ENCODE measurements at places on chromosomes 11 and 22. TPM values are rescaled to one million over a fixed set of nuclear protein-coding genes. Genes with fewer than 3 reads are reported as not detected.

The OR2D2 gene
- total RNA-seq, result 0.20 TPM

The FAM76B gene
- 27.5 TPM for total RNA-seq

The CARD18 gene
- not detected for total RNA-seq

The ACR gene
- 1.5 TPM for total RNA-seq

The CRYBA4 gene
- not detected for total RNA-seq

The SLC1A2 gene
- total RNA-seq, result 0.25 TPM

The BEST1 gene
- 2.3 TPM for total RNA-seq

The CARD10 gene
- 32.0 TPM for total RNA-seq

The ADAMTS8 gene
- total RNA-seq, result 0.07 TPM

DNA sequence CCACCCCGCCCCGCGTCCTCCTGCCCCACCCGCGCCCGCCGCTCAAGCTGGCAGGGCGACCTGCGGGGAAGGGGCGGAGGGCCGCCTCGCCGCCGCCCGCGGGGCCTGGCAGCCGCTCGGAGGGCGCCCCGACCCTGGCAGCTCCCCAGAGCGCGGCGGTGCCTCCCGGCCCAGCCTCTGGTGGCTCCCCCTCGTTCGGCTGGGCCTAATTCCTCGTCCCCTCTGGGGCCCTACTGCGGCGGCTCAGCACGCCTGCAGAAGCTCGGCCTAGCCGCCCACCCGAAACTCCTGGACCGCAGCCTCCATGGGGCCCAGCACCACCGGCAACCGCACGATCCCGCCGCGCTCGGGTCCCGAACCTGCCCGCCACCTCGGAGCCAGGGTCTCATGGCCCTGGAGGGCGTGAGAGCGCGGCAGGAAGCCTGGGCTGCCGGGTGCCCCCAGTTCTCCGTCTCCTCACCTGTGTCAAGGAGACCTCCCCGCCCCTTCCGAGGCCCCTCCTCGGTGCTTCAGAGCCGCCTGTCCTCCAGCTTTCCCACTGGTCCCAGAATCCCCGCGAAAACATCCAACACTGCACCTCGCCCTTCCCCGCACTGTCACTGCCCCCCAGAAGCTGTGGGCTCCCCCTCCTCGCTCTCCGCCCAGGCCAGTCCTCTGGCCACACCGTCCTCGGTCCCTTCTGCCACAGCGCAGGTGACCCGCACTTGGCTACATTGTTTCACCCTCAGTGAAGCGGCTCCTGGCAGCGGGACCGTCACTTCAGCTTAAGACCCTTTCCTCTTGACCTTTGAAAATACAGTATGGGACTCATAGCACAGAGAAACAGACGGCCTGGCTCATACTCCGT is 613 bp upstream of the GSC2 start:
- no peak for DNase-seq

DNA sequence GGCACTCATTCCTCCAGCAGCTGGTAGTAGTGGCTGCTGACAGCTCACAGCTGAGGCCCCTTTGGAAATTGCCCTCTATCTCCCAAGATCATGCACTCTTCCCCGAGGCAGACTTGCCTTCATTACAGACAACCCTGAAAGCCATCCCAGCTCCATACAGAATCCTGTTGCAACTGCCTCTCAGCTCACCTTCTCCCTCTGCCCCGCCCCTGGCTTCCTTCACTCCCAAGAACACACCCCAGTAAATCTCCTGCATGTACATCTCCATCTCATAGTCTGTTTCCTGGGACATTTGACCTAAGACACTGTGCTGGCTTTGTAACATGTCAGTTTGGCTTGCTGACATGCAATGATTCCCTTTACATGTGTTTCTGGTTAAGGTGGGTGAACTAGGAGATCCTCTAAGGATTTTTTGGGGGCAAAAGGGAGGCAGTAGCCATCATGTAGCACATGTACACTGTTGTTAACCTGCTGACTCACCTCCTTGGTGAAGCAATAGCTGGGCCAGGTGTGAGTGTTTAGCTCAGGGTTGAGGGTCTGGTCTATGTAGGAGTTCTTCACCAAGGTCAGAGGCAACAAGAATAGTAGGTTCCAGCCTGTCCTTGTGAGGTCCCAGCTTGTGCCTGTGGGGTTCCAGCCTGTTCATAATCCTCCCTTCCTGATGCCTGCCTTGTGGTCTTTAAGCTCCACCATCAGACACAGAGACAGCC is 179.6 kb downstream of the CSNK2A3 start:
- DNase-seq, result no peak

- no peak for DNase-seq
These were observed 25.8 kb upstream of the PPFIA1 start for GRCh38 chr11:70244698-70245097.

DNA sequence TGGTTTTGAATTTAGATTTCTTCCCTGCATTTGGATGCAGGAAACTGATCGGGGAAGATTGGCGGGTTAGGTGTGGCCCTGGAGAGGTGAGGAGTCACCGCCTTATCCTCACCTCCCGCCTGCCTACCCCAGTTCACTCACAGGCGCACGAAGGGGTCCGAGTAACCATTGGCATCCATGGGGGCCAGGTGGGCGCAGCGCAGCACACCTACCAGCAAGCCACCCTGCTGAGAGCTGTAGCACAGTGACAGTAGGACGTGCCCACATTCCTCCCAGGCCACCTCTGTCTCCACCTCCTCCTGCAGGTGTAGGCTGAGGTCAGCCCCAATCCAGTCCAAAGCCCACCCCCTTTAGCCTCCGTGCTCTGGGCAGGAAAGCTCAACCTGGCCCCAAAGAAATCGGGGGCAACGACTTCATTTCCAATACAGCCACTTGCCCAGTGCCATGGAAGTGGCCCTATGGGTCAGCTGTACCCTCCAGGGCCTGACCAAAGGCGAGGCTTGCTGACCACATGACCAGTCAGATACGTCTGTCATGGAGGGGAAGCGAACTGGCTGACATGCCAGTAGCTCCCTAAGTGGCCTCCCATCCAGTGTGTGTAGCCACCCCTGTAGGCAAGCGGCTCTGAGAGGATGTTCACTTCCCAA is 6.7 kb downstream of the NDUFV1 start:
- DNase-seq, result no peak

- DNase-seq, result no peak
These were observed 12.7 kb upstream of the TNNT3 start for GRCh38 chr11:1906611-1907423.

GRCh38 chr11:33942954-33943353 is 51.1 kb upstream of the LMO2 start:
- peak; percentile 3 for DNase-seq

DNA sequence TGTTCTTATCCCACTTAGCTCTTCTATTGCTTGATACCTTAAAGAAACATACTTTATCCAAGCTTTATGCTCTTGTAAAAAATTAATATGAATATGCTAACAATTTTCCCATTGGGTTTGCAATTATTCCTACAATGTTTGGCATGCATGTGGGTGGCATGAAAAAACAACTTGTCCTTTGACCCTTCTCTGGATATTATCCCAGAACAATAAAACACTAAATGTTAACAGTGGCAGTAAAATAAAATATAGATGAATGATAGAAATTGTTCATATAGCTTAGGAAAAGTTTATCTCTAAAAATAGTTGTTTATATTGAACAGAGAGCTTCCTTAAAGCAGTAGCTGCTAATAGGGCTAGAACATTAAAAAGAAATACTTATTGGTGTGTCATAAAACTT is 860.5 kb upstream of the LRRC4C start:
- no peak for DNase-seq

DNA sequence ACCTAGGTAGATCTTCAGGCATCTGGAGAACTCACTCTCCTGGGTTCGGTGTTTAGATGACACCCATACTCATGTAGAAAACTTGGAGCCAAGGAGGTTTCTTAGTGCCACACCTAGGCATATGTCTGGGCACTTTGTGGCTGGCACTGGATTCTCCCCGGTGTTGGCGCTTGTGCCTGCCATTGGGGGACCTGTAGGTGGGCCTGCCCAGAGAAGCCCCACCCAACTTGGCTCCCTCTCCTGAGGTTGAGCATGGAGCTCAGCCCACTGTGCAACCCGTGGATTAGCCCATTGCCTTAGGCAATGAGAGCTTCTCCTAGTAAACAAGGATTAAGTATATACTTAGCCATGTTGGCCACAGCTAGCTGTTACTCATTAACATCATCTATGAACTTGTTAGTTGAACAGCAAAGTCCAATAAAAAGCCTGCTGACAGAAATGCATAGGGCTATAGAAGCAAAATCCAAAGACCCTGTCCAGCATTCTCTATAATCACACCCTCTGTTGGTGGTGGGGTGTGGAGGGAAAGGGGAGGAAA is 335.5 kb upstream of the CHORDC1 start:
- DNase-seq, result no peak

DNA sequence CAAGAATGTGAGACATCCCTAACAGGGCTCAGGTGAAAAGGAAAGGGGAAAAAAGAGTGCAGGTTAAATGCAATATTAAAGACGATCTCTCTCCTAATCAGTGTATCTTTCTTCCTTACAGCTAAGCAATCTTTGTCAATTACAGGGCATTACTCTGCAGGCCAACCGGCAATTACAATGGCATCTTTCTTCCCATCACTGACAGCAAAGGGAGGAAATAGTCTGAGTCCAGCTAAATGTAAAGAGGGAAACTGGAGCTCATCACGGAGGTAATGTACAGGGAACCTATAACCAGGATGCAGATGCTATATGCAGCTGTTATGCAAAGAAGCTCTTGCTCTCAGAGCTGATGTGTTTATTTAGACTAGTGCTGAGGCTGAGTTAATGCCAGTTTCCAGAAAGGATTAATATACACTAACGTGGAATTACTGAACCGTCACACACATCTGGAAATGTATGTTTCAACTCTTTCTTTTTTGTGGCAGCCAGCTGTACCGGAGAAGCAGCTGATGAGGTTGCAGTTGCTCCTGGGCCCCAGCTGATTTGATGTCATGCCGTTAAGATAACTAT is 121.6 kb downstream of the KIRREL3 start:
- no peak for DNase-seq

DNA sequence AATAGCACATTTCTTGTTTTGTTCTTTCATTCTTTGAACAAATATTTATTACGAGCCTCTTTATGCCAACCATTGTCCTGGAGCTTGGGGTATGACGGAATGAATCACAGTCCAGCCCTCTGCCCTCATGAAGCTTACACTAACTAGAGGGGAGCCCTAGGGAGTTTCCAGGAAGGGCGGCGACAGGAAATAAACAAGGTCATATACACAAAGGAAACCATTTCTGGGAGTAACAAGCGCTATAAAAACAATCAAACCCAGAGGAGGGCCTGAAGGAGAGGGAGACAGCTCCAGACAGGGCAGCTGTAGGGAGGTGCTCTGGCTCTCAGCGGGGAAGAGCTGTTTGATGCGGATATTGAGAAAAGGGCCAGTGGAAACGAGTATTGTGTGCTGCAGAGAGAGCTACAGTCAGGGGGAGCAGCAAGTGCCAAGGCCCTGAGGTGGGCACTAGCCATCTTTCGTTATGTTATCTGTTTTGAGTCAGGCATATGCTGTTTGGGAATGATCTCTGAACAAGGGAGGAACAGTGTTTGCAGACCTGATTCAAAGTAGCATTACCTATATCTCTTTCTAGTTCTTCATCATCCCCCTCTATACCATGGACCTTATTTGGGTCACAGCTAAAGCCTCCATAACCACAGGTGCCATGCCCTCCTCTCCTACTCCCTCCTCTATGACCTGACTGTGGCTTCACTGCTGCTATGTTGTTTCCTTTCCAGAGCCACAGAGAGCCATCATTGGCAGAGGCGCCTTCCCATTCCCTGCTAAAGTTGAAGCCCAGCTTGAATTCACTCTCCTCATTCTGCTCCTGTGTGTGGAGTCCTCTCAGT is 15.3 kb upstream of the ZBTB16 start:
- no peak for DNase-seq

GRCh38 chr11:27242591-27242990 is 120.4 kb downstream of the CCDC34 start:
- DNase-seq, result no peak

DNA sequence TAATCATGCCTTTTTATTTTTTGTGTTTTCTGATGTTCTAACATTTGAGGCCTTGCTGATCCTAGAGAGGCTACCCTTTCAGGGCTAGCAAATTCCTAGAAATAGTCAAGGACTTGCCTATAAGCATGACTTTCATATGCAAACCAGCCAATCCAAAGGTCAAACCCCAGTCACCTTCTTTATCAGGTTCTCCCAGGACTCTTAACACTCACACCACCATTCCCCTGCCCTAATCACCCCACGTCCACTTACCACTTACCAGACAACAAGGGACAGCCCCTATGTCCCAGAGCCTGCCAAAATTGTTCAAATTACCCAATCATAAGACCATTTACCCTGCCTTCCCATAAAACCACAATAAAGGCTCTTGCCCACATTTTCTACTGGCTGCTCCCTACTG is 1339.8 kb downstream of the LRRC4C start:
- no peak for DNase-seq

GRCh38 chr11:111209543-111210355 is 35.8 kb upstream of the POU2AF2 start:
- no peak for DNase-seq

GRCh38 chr11:2186669-2187279 is 15.2 kb upstream of the TH start:
- DNase-seq, result peak; percentile 51

DNA sequence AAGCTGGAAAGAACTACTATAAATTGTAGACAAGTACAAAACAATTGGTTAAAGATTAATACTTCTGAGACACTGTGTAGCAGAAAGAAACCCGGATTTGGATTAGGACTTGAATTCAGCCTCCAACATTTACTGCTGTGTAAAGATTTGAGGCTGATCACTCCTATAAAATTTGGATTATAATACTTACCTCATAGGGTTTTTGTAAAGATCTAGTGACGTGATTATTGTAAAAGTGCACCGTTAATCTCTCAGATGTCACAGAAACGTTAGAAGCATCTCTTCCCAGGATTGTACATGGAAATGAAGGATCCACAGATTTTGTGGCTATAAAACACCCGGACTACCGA is 323 bp upstream of the HIKESHI start:
- no peak for DNase-seq

GRCh38 chr11:70568035-70568813 is 169.9 kb downstream of the CTTN start:
- DNase-seq, result no peak

DNA sequence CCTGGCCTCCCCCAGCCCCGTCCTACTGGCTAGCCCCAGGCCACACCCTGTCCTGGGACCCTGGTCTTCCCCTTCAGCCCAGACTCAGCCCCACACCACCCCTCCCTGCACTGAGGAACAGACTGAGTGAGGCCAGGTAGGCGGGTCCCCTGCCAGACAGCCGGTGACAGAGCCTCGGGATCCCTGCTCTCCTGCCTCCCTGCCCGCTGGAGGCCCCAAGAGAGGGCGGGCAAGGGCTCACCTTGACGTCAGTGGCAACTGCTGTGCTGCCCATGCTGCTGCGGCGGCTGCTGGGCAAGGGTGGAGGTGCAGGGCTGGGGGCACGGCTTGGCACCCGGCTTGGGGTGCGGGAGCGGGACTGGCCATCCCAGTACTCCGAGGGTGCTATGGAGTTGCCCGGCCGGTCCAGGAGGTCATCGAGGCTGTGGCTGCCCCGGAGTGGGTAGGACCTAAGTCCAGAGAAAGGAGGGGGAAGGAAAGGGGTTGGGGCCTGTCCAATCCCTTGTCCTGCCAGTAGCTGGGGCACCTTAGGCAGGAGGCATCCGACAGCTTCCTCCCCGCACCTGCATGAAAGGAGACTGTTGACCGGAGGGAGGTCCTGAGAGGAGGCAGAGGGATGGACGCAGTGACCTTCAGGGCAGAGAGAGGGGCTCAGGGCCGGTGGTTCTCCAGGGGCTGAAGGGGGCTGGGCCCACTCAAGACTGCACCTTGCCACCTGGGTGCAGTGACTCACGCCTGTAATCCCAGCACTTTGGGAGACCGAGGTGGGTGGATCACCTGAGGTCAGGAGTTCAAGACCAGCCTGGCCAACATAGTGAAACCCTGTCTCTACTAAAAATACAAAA is 2.2 kb upstream of the SLC16A8 start:
- no peak for DNase-seq

- DNase-seq, result no peak
These were observed 6.6 kb downstream of the SNX19 start for GRCh38 chr11:130909650-130910049.

Data from HCT116 (cell line).